ENCODE measurements at places on chromosomes 1 and 21. TPM values are rescaled to one million over a fixed set of nuclear protein-coding genes. Genes with fewer than 3 reads are reported as not detected.

GRCh38 chr1:16900751-16901150, 5.0 kb downstream of the RNU1-2 start:
- DNase-seq = no peak

GRCh38 chr1:81706650-81707435, 93.9 kb upstream of the ADGRL2 start:
- no peak for DNase-seq

DNA sequence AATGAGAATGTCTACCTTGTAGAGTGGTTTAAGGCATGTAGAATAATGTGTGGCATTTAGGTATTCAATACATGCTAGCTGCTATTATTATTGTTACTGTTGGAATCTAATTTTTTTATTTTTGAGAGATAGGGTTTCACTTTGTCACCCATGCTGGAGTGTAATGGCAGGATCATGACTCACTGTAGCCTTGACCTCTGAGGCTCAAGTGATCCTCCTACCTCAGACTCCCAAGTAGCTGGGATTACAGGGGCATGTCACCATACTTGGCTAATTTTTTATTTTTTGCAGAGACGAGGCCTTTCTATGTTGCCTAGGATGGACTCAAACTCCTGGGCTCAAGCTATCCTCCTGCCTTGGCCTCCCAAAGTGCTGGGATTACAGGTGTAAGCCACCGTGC, 61.9 kb downstream of the EPB41 start:
- no peak for DNase-seq

- no peak for DNase-seq
These were observed 17.7 kb upstream of the PTPRC start for GRCh38 chr1:198620951-198621824.

P3R3URF gene
- not detected for polyA plus RNA-seq

GRCh38 chr1:26044971-26045721, 772 bp downstream of the SLC30A2 start:
- DNase-seq = no peak

- DNase-seq = no peak
These were observed 271.7 kb downstream of the DUSP10 start for GRCh38 chr1:221470000-221470698.

DNA sequence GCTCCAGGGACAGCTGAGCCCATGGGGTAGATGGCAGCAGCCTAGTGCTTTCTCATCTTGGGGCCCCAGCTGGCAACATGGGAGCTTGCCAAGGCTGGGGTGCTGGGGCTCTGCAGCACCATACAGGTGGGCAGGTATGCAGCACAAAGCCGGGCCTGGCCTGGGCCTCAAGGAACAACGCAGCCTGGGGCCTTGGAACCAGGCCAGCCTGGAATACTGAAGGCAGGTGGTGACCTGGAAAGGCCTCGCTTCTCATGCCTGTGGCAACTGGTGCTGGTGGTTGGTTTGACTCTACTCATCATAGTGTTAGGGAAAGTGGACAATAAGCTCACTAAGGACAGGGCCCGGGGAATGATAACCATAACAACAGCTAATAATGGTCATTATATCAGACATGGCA, 27.0 kb upstream of the SDHB start:
- no peak for DNase-seq
